ENCODE measurements at places on chromosomes 12 and 14.
A peak's percentile ranks its signal among the peaks of the same experiment; 100 is the strongest.

GRCh38 chr12:67921286-67921685 lies 68.0 kb upstream of the IFNG-AS1 start:
- DNase-seq: no peak

GRCh38 chr12:27425306-27425705 lies 21.2 kb upstream of the SMCO2 start:
- DNase-seq: no peak

DNA sequence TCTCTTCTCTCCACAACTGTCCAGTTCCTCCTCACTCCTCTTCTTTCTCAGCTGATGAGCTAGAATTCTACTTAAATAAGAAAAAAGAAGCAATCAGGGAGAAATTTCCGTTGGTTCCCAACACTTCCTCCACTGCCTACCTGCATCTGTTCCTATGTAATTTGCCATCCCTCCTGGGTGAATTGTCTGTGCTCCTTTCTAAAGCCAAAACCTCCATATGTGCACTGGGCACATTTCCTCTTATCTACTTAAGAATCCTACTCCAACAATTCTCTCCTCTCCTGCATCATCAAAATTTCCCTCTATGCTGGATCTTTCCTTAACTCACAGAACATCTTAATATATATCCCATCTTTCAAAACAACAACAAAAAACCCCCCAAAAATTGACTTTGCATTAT lies 35.2 kb downstream of the GPR65 start:
- no peak for DNase-seq

DNA sequence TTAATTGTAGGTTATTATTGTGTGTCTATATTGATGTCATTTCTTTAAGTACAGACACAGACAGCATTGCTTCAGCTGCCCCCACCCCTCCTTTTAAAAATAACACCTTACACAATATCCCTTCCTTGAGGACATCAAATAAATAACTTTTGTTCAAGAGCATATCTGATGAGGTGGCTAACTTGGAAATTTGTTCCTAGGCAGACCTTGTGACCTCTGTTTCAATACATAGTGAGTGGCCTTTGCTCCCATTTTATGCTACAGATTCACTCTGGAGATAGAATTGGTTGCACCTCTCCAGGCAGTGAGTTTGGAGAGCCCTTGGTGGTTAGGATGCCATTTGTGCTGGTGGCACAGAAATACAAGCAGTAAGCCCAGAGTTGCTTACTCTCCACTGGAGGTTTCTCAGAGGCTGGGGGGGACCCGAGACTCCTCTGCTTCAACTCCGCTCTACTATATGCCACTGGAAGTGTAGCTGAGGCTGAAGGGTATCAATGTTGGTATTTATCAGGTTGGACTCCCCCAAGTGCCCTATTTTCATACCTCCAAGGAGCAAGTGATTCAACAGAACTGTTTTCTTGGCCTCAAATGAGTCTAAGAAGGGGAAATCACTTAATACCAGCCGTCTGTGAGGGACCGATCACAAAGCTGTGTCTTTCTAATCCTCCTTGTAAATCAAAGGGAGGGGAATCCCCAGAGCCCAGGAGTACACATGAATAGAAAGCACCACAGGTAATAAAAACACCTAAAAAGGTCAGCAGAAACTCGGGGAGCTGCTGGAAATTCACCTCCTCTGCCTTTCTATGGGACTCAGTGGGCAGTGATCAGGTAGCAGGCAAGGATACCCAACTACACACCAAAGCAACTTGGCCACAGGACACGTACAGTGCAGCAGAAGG lies 463.1 kb downstream of the RAD51B start:
- no peak for DNase-seq

GRCh38 chr12:116278667-116279066 lies 1.2 kb upstream of the MED13L start:
- no peak for DNase-seq

DNA sequence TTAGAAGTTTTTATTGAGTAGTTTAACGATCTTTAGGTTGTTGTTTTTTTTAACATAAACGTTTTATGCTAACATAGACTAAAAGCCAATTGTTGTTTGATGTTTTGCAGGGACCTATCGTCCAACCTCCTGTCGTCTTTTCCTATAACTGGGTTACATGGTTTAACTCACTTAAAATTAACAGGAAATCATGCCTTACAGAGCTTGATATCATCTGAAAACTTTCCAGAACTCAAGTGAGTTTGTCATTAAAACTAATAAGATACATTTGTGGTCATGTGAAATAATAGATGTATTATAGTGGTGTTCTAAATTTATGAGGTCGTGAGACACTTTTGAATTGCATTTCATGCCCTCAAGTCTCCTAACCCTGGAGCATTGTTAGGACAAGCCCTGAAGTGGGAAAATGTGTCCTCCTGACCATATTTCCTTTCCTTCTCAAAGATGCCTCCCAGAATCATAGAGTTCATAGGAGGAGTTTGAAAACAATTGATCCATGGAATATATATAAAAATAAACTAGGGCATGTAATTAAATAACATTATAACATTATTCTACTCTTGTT lies 84.9 kb downstream of the ZFC3H1 start:
- no peak for DNase-seq

GRCh38 chr14:76772300-76773187 lies 11.3 kb downstream of the VASH1 start:
- peak; percentile 43 for DNase-seq

Data from astrocyte of the spinal cord (primary cell).